ENCODE measurements at places on chromosomes 6 and 20. TPM values are rescaled to one million over a fixed set of nuclear protein-coding genes. Genes with fewer than 3 reads are reported as not detected.

DNA sequence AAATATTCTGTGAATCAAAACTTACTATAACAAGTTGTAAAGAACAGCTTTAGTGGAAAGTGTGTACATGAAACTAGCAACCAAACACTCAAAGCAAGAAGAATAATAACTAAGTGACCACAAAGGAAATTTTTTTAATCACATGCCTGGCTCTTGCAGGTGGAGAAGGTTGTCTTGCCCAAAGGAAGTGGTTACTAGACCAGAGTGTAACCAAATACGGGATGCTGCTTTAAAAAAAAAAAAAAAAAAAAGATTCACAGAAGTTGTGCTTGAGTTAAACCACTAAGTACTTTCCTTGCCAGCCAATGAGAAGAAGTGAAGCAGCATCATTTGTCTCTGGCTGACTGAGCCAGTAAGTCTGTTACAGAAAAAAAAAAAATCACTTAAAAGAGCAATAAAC is 19.1 kb upstream of the HLA-DQB1 start:
- DNase-seq, result no peak

- no peak for DNase-seq
Measured at GRCh38 chr20:53981752-53982437, 88.5 kb downstream of the BCAS1 start.

DNA sequence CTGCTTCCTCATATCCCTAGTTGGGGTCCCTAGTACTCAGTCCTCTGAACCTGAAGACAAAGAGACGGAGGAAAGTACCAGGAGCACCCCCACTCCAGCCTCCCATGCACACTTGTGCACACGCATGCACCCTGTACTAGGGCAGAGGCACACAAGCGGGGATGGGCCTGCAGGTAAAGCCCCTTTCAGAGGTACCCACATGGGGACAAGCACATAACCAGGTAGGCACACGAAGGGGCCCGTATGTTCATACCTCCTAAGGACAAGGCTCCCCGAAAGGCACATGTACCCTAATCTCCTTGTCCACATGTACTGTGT is 1.1 kb downstream of the TMEM151B start:
- no peak for DNase-seq

GRCh38 chr6:20028562-20028961 is 183.7 kb downstream of the MBOAT1 start:
- DNase-seq, result no peak

DNA sequence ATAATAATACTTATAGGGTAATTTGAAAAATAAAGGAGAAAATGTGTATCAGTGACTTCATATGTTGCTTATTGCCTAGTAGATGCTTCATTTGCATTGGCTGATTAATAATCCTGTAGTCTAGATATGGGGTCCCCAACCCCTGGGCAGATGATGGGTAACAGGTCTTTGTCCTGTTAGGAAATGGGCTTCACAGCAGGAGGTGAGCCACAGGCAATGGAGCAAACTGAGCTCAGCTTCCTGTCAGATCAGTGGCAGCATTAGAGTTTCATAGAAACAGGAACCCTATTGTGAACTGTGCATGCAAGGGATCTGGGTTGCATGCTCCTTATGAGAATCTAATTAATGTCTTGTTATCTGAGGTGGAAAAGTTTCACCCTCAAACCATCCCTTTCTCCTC is 1049.5 kb upstream of the EPHA7 start:
- no peak for DNase-seq

GRCh38 chr20:51118216-51118615 is 95.3 kb upstream of the KCNG1 start:
- DNase-seq, result no peak

DNA sequence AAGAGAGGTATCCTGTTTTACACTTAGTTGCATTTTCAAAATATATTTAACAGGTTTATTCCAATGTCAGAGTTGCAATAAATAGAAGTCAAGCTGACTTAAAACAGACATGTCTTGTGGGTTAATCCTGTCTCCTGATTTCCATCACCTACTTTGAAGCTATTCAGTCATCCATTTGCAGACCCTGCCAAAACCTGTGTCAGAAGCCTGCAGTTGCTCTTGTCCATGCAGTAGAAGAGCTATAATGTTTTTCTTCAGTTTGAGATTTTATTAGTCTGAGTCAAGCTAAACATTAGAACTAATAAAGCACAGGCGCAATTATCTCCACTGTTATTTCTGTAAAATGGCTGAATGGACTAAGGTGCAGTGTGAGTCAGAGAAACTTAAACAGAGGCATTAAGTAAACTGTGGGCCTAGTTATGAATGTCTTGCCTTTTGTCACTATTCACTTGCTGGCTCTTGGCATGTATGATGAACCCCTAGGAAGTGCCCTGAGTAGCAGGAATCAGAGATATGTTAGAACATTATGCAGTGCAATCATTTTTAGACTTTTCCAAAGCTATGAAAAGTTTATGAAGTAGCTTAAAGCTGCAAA is 11.0 kb upstream of the HDGFL1 start:
- no peak for DNase-seq

GRCh38 chr6:36852481-36853147 is 13.4 kb upstream of the CPNE5 start:
- DNase-seq, result peak; percentile 79

- peak; percentile 30 for DNase-seq
Measured at GRCh38 chr6:1575210-1576041, 34.3 kb upstream of the FOXC1 start.

Gene SGK2
- total RNA-seq, result 2.4 TPM

DNA sequence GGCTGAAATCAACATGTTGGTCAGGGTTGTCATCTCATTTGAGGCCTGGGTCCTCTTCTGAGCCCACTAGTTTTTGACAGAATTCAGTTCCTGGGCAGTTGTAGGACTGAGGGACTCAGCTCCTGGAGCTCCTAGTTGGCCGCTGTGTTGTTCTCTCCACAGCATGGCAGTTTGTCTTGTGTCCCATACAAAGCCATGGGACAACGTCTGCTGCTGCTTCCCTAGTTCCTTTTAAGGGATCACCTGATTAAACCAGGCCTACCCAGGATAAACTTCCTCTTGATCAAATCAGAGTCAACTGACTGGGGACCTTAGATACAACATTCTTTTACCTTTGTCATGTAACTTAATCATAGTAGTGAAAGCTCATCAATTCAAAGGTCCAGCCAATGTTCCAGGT is 141.0 kb downstream of the BCAS1 start:
- DNase-seq, result no peak

Gene FKBP5
- total RNA-seq, result 20.5 TPM

- no peak for DNase-seq
Measured at GRCh38 chr6:131851049-131851769, 43.4 kb downstream of the ENPP1 start.

Gene DPPA5
- total RNA-seq, result not detected

Gene CDYL
- 71.5 TPM for total RNA-seq

- DNase-seq, result no peak
Measured at GRCh38 chr20:4802527-4802926, 80.8 kb downstream of the PRND start.

GRCh38 chr6:89410788-89411144 is 1.3 kb downstream of the RRAGD start:
- no peak for DNase-seq

- no peak for DNase-seq
Measured at GRCh38 chr6:97023982-97024381, 99.5 kb downstream of the KLHL32 start.

DNA sequence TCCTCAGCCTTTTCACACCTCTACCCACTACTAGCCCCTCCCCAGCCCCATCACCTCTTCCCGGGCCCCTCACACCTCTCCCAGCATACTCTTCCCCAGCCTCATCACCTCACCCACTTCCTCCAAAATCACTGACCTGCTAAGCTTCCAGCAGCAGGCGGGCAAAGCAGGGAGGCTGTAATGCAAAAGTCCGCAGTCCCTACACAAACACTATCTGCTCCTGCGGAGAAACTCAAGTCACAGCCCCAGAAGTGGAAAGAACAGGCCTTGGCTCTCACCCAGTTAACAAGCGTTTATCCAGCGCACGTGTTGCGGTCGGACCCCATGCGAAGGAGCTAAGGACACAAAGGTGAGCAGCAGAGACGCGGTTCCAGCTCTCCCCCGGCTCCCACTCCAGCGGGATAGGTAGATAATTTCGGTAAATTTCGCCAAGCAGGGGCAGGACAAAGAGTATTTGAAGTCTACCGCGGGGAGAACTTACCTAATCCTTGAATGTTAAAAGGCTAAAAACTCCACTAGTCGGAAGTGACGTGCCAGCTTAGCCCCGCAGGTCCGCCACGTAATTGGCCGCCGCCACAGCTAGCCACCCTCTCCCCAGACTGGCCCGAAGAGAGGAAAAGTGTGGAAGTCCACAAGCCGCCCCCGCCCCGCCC is 728 bp upstream of the TRIM39 start:
- peak; percentile 69 for DNase-seq

Gene GRM4
- total RNA-seq, result 0.25 TPM

Gene BACH2
- 5.6 TPM for total RNA-seq

DNA sequence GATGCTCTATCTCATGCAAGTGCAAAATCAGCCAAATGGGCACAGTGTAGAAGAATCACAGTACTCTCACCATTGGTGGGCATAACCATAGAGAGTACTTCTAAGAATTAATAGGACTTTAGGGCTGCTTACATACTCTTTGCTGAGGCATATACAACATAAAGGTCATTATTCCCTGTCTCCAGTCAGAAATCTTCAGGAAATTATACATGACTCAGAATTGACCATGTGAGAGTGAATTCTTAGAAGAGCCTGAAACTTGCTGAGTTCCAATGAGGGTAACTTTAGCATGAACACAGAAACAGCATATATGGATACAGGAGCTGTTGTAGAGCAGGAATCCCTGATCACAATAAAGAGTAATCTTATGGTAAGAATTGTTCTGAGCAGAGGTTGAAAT is 498.7 kb downstream of the TENT5A start:
- DNase-seq, result no peak

DNA sequence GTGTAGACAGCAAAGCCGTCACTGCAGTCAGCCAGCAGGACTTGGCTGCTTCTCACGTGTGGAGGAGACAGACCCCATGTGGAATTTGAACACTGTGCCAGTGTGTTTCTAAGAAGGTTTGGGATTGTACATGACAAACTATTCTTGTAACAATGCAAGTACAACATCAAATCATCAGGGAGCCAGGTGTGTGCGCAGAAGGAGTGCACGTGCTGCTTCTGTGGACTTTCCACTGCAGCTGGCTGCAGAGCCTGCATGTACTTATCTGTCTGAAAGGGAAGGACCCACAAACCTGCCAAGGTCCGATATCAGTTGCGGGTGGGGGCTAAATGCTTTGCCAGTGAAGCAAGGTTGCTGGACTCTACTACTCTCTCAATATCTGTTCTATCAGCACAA is 211.6 kb downstream of the WDR27 start:
- DNase-seq, result peak; percentile 7

Gene EPHA7
- total RNA-seq, result 59.0 TPM

DNA sequence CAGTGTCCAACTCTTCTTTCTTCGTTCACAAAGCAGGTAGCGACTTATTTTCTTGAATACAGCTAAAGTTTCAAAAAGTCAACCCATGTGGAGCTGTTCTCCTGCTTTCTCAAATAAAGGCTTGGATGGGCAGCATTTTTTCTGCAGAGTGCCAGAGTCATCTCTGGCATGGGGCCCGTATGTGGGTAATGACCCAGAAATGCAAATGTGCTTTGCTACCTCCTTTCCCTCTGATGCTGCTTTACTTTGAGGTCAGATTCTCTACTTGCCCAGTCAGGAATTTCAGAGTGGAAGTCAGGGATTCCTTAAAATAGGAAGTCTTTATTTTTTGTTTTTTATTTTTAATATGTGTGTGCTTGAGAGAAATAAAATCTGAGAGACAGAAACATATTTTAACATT is 4.9 kb downstream of the NKAIN2 start:
- DNase-seq, result no peak

Gene HLA-DRB5
- total RNA-seq, result not detected

Gene PROKR2
- not detected for total RNA-seq

Gene LGSN
- not detected for total RNA-seq

GRCh38 chr6:148431413-148431812 is 88.8 kb downstream of the SASH1 start:
- no peak for DNase-seq

Gene TBXT
- not detected for total RNA-seq

Gene OOEP
- not detected for total RNA-seq

DNA sequence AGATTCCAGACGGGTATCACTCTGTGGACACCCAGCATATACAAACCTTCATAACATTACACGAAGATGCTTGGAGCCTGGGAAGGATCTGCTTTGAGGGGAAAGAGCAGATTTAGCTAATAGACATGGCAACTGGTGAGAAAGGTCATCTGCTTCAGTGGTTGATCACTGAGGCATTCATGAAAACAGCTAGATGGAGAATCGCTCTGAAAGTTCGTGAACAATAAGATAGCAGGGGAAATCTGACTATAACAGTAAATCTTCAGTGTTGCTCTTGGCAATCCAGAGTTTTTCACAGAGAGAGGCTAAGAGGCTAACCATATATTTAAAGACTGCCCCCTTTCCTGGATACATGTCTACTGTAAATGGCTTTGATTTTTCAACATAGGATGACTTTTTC is 245.3 kb downstream of the FARS2 start:
- no peak for DNase-seq

- DNase-seq, result peak; percentile 92
Measured at GRCh38 chr6:26532699-26533531, 5.3 kb upstream of the HMGN4 start.

DNA sequence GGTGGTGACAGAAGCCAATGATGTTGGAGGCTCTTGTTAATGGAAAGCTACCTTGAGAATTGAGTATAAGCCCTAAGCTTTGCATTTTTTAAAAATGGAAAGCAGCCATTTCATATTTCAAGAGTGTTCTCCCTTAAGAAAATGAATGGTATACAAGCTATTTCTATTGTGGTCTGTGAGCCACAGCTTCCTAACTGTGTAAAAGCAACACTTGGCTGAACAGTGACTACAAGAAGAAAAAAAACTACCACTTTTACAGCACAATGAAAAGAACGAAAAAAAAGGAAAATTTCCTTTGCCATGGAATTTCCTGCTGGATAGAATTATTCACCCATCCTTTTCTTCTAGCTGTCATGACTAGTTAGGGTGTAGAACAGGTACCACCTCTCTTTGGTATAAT is 397.1 kb upstream of the BTBD3 start:
- DNase-seq, result no peak

- DNase-seq, result no peak
Measured at GRCh38 chr6:167240034-167240541, 51.0 kb upstream of the UNC93A start.

Gene OARD1
- 22.4 TPM for total RNA-seq

GRCh38 chr6:169188475-169188874 is 65.2 kb downstream of the THBS2 start:
- DNase-seq, result peak; percentile 84

DNA sequence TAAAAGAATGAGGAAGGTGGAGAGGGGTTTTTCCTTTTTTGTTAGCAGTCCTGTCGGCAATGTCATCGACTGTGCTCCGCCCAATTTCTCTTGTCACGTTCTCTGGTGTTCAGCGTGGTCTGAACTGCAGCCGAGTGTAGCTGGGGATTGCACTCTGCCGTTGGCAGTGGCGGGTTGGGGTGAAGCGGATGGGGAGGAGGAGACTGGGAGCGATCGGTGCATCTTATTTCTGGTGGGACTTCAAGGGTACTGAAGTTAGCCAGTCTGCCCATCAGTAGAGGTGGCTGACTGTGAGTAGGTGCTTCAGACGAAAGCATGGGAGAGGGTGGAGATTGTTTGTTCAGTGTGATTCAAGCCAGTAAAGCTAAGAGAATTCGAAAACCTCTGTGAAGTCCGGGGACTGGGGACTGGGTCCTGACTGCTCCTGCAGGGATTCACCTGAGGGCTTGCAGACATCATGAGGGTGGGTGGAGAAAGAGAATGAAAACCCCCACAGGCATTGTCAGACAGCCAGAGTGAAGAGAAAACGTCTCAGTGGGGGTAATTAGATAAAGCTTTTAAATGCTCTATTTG is 5.1 kb downstream of the RREB1 start:
- DNase-seq, result peak; percentile 29

Data from cardiac muscle cell (in vitro differentiated cells and primary cell).